ENCODE measurements at places on chromosomes 1 and 21.

GRCh38 chr1:193939585-193939984 is 753.2 kb upstream of the B3GALT2 start:
- DNase-seq, result no peak

DNA sequence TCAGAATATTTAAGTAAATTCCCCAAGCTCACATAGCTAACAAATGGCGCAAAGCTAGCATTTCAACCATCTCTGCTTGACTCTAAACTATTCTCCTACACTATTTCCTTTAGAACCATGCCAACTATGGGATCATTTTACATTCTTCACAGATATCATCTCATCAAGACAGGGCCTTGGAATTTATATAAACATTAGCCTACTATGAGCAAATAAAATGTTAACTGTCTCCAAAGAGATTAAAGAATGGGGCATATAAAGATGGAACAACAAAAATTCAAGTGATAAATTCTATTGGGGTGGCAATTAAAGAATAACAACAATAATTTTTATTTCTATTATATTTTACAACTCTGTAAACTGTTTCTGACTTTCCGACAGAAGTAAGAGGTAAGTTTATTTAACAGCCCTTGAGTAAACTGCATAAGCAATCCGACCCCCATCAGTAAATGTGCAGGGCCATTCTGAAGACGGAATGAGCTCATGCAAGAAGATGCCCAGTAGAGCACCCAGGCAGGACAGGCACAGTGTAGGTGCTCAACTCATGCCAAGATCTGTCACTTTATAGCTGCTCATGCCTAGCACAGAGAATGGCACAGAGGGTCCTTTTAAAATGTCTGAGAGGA is 261.9 kb downstream of the VAV3 start:
- no peak for DNase-seq

DNA sequence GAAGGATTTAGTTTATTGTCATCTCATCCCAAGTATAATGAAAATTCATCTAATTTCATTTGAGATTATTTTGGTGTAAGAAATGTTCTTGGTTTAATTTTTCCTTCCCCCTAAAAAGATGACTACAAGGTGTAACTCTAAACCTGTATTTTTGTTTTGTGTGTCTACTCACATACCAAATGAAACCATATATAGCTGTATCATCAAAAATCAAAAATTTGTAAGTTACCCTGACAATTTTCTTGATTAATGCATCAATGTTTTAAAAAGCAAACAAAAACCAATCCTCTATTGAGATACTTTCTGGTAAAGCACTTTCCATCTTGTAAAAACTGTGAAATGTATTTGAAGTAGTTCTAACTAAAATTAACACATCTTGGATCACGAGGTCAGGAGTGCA is 30.8 kb downstream of the FH start:
- no peak for DNase-seq

DNA sequence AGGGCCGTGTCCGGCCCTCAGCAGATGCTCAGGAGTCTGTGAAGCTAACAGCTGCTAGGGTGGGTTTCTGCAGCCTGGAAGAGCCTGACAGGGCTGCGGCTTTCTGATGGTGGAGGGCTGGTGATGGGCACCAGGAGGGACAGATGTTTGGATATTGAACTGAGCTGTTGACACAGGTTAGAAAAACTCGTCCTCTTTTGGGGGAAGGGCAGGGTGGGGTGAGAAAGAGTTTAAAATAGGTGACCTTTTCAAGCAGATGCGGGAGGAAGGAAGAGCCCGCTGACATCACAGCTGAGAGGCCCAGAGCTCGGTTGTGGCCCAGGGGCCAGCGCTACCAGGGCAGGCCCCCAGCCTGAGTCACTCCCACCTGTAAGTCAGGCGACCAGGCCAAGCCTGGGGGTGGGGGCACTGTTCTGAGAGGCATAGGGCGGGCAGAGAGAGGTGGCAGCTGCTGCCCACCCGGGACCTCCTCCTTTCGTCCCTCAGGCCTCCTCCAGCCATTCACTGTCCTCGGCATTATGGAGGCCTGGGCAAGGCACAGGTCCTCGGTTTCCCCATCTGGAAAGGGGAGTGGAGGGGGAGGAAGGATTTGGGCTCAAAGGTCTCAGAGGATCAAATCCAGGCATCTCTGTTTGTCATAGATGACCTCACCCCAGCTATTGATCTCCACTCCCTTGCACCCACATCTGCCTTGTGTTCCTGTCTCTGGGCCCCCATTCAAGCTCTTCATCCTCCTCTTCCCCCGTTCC is 32.3 kb upstream of the ID3 start:
- DNase-seq, result no peak

DNA sequence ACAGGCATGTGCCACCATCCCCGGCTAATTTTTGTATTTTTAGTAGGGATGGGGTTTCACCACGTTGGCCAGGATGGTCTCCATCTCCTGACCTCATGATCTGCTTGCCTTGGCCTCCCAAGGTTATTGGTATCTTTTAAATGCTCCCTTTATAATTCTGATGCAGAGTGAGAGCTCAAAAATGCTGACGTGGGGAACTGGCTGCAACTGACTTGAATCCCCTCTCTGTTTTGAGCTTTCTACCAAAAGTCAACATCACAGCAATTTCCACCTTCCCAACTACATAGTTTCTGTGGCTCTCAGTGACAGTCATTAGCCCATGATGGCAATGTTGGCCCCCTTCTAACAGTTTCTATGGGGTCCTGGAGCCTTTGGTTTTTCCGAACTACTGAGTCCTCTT is 268.2 kb upstream of the FOXD3 start:
- no peak for DNase-seq

DNA sequence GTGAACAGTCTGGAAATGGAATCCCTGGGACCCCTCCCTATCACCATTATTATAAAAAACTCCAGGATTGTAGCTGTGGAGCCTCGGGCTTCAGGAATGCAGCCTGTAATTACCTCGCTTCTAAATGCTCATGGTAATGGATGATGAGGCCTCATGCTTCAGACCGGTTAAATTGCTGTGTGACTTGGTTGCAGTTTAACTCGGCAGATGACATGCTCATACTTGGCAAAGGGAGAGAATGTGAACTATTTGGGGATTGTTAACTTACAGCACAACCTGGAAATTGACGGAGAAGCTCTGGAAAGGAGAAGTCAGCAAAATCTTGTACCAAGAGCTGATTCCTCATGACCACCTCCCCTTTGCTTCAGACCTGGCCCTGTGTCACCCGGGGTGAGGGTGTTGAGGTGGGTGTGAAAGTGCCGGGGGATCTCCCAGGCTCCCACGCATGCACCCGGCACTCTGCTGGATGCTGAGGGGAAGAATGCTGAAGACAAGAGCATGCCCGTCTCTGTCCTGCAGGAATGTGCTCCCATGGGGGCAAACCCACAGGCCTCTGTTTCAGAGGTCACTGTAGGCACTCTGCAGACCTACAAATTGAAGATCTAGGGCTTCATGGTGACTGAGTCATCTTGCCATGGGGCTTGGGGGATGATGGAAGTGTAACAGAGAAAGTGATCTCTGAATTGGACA is 364.8 kb downstream of the RPS6KC1 start:
- no peak for DNase-seq

DNA sequence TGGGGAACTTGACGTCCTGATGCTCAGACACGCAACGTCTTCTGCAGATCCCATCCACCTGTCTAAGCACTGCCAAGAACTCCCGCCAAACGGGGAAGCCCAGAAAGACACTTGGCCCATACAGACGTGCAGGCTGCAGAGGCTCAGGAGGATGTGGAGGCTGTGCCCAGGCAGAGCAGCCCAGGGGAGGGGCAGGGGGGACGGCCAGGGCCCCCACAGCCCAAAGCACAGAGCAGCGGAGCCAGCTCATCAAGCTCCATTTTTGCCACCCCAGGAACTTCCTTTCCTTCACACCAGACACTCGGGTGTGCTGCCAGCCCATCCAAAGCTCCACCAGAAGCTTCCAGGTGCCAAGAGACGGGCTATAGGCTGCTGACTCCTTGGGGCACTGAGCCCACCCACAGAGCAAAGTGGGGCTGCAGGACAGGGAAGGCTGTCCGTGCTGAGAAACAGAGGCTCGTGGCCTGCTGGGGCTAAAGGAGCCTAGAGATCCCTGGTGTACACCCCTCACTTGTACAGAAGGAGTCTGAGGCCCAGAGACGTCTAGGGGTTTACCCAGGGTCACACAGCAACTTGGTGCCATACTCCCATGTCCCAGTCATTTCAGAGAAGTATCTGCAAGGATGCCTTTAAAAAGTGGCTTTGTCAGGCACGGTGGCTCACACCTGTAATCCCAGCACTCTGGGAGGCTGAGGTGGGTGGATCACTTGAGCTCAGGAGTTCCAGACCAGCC is 59.1 kb downstream of the ACOT7 start:
- no peak for DNase-seq

DNA sequence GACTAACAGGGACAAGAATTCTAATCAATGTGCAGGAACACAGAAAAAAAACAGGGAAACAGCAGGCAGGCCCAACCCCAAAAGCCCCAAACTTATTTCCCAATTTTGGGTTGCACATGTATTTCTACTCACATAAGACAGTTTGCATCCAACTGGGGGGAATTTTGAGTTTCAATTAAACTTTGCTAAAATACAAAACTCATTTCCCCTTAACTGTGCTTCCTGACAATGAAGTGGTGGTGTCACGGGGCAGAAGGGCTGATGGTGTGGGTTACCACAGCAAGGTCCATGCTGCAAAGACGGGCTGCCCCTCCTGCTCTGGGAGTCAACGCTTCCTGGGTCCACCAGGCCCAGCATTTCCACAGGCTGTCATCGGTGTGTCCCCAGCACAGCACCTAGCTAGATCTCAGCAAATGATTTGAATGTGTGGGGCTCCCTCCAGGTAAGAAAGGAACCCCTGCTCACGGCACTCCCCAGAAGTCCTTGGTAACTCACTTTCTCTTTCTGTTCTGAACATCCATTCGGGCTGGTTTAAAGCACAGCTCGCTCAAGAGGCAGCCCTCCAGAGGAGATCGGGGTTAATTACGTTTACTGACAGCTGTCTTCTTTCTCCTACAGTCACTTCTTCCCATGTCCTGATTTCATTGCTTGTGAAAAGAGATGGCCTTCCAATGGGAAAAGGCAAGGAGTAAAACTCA is 27.4 kb downstream of the HIVEP3 start:
- DNase-seq, result peak; percentile 78

- no peak for DNase-seq
Observed at GRCh38 chr1:67835663-67836452, 2.6 kb upstream of the GNG12 start.

GRCh38 chr1:161549652-161550051 is at the start of gene FCGR3A:
TSS of gene FCGR3A (minus strand) at chr1:161549818. CDS start at chr1:161549736, 82 bp downstream.
- no peak for DNase-seq

- no peak for DNase-seq
Observed at GRCh38 chr1:68327414-68327813, 95.1 kb upstream of the WLS start.

GRCh38 chr1:48470481-48470855 is 1.5 kb downstream of the SPATA6 start:
- DNase-seq, result no peak

DNA sequence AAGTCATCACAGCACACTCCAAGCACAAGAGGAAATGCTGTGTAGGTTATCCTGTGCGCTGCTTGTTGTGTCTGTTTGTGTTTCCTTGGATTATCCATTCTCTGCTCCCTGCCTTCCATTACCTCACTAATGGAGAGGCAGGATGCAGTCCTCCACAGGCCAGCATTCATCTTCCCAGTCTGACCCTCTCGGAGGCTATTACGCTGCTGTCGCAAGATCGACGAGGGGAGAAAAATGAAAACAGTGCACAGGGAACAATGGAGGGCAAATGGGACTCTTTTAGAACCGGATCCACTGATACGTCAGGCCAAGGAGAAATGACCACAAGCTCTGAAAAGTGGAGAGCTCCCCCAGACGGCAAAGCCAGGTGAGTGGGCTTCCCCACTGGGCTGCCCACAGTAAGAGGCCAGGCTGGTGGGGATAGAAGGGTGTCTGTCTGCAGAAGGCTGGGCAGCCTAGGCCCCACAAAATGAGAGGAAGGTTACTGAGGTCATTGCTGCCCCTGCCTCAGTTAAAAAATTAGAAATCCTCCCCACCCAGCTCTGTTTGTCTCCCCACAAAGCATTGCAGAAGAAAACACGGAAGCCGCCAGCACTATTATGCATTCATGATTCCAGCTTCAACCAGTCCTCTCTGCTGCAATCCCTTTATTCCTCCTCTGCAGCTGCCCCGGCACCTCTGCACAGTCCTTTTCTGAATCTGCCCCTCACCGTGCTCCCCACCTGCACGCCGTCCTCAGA is 21.7 kb downstream of the LRRN2 start:
- DNase-seq, result no peak

DNA sequence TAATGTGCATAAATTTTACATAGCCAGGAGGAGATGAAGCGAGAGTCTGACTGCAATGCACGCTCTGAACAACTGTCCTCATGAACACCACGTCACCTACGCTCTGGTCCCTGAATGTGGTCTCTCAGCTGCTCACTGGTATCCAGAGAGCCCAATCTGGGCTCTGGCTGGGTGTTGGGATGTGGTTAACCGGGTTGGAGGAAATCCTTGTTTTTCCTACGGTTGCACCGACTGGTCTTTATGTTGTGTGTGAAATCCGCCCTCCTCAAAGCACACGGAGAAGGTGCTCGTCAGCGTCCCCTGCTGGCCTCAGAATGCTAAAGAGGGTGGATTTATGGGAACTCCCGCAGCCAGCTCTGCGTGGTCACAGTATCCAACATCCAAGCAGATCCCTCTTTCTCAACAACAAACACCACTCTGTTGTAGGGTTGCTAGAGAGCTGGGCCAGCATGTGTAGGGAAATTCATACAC is 51.8 kb upstream of the FAM89A start:
- peak; percentile 11 for DNase-seq

- DNase-seq, result no peak
Observed at GRCh38 chr1:204041803-204042505, 31.0 kb upstream of the SOX13 start.

DNA sequence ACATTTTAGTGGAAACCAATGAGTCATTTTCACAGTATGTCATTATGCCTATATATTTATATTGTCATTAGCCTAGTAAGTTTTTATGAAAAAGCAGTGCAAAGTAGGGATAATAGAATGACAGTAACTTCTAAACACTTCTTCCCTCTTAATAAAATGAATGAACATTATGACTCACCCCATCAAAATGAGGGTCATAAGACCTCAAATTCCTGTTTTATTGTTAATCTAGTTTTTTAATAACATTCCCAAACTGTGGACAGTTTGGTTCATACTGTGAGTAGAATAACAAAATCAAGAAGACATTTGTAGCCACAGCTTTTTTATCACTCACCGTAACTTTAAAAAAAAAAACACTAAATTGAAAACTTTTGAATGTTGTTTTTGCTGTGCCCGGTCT is 160.5 kb downstream of the LRRC40 start:
- no peak for DNase-seq

- peak; percentile 20 for DNase-seq
Observed at GRCh38 chr1:165645654-165646366, 14.8 kb downstream of the MGST3 start.

GRCh38 chr1:54701066-54701465 is 14.6 kb upstream of the TTC4 start:
- no peak for DNase-seq

GRCh38 chr1:47460456-47460855 is 22.6 kb downstream of the FOXD2 start:
- no peak for DNase-seq

- peak; percentile 21 for DNase-seq
Observed at GRCh38 chr1:181099152-181100014, 10.9 kb downstream of the IER5 start.

GRCh38 chr1:109759513-109760334 is 4.0 kb downstream of the EPS8L3 start:
- no peak for DNase-seq

Data from CD4-positive, alpha-beta T cell treated with Interleukin-6 at 100 ng/mL for 8 hours (primary cell).